Left ventricle myocardium inferior (tissue), 1 donor: ENCODE measurements at places on chromosomes 6 and 20. TPM values are rescaled to one million over a fixed set of nuclear protein-coding genes. Genes with fewer than 3 reads are reported as not detected.
A peak's percentile ranks its signal among the peaks of the same experiment; 100 is the strongest.

FAM83D gene
- 0.77 TPM for total RNA-seq

PAK5 gene
- not detected for total RNA-seq

SNPH gene
- total RNA-seq: 11.2 TPM

NFS1 gene
- total RNA-seq: 60.8 TPM

SLPI gene
- total RNA-seq: 1.8 TPM

FOXA2 gene
- not detected for total RNA-seq

RIPOR2 gene
- total RNA-seq: 3.1 TPM

ADGRF1 gene
- not detected for total RNA-seq

ZNF341 gene
- 1.8 TPM for total RNA-seq

CTCFL gene
- total RNA-seq: not detected

SIRPB2 gene
- total RNA-seq: 3.2 TPM

- H3K36me3 ChIP-seq: peaks cover 44% of the 10 kb centered on the region
- DNase-seq: no peak
- H3K27ac ChIP-seq: peak overlapping the region; percentile 99
- H3K4me3 ChIP-seq: peak overlapping the region; percentile 85
- H3K27me3 ChIP-seq: no peaks in the 10 kb centered on the region
These were observed 5.7 kb downstream of the BCL2L1 start for GRCh38 chr20:31716818-31717477.

GRCh38 chr20:59207742-59208357 lies 44.2 kb downstream of the ZNF831 start:
- no peaks in the 10 kb centered on the region for H3K36me3 ChIP-seq
- peaks cover 18% of the 10 kb centered on the region for H3K4me1 ChIP-seq
- no peak overlapping the region for H3K4me3 ChIP-seq
- no peak overlapping the region for H3K27ac ChIP-seq
- peak; percentile 44 for DNase-seq

GRCh38 chr20:64140956-64141355 lies 23.3 kb upstream of the MYT1 start:
- peaks cover 43% of the 10 kb centered on the region for H3K27me3 ChIP-seq
- no peak overlapping the region for H3K4me3 ChIP-seq
- no peaks in the 10 kb centered on the region for H3K4me1 ChIP-seq
- H3K36me3 ChIP-seq: no peaks in the 10 kb centered on the region

DNA sequence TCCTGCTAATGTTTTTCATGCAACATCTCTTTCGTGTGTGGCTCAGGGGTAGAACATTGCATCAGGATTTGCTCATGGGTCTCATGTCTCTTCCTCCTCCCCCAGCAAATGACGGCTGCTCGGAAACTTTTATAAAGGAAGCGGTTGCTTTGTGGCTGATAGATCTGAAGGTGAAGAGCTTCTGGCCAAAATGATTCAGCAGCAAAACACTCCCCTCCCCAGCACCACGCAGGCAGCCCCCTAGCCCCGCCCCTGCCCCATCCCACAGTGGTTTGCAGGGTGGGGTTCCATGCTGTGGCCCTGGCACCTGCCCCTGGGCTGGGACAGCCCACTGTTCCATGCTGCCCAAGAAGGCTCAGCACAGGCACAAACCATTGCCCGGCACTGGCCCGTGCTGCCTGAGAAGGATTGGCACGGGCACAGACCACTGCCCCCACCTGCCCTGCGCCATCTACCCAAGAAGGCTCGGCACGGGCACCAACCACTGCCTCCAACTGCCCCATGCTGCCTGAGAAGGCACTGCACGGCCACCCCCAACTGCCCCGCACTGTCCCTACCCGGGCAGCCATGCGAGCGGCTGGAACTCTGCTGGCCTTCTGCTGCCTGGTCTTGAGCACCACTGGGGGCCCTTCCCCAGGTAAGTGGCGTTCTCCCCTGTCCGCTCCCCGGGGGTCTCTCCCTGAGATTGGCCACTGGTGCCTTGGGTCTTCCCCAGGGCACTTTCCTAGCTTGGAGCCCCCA lies at the start of gene CST7:
Gene CST7, plus strand, starts transcription at position 331 of the 741 bp plus-strand sequence. Its CDS starts 237 bp downstream, at position 568.
- no peaks in the 10 kb centered on the region for H3K4me1 ChIP-seq
- DNase-seq: no peak
- no peak within 1 kb of the TSS for H3K4me3 ChIP-seq

DNA sequence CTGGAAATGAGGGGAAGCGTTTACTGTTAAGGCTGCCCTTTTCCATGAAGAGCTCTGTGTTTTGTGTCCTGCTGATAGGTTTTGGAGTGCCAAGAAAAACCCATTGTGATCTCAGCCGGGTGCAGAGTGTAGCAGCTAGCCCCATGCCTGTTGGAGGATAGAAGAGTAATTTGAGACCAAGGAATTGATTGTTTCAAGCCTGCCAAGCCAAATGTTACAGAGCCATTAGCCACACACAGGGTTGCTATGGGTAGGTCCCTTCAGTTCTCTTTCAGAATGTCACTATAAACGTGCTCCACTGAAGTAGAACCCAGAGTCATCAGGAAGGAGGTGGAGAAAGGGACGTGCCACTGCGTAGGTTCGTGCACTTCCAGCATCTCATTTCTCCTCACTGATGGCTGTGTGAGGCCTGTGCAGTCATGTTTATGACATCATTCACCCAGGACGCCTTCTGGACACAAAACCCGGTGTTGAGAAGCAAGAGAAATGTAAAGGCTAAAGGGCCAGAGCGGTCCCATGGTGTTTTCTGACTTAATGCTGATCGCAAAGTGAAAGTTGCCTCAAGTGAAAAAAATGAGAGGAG lies 6.6 kb downstream of the GMPR start:
- peak overlapping the region; percentile 18 for H3K4me3 ChIP-seq
- no peaks in the 10 kb centered on the region for H3K27me3 ChIP-seq
- peaks cover 15% of the 10 kb centered on the region for H3K36me3 ChIP-seq
- H3K4me1 ChIP-seq: peaks cover 88% of the 10 kb centered on the region
- no peak for DNase-seq
- H3K27ac ChIP-seq: peak overlapping the region; percentile 92

GRCh38 chr6:151576633-151577032 lies 82.8 kb downstream of the CCDC170 start:
- no peak for DNase-seq
- no peak overlapping the region for H3K27ac ChIP-seq
- no peaks in the 10 kb centered on the region for H3K4me1 ChIP-seq

DNA sequence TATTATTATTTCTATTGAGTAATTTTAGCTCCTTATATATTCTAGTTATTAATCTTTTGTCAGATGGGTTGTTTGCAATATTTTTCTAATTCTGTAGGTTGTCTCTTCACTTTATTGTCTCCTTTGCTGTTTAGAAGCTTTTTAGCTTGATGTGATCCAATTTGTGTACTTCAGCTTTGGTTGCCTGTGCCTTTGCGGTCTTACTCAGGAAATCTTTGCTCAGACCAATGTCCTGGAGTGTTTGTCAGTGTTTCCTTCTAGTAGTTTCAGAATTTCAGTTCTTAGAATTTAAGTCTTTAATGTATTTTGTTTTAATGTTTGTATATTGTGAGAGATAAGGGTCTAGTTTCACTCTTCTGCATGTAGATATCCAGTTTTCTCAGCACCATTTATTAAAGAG lies 916.0 kb upstream of the EYS start:
- H3K4me3 ChIP-seq: no peak overlapping the region
- no peak for DNase-seq
- no peaks in the 10 kb centered on the region for H3K4me1 ChIP-seq
- no peaks in the 10 kb centered on the region for H3K27me3 ChIP-seq
- no peak overlapping the region for H3K27ac ChIP-seq

DNA sequence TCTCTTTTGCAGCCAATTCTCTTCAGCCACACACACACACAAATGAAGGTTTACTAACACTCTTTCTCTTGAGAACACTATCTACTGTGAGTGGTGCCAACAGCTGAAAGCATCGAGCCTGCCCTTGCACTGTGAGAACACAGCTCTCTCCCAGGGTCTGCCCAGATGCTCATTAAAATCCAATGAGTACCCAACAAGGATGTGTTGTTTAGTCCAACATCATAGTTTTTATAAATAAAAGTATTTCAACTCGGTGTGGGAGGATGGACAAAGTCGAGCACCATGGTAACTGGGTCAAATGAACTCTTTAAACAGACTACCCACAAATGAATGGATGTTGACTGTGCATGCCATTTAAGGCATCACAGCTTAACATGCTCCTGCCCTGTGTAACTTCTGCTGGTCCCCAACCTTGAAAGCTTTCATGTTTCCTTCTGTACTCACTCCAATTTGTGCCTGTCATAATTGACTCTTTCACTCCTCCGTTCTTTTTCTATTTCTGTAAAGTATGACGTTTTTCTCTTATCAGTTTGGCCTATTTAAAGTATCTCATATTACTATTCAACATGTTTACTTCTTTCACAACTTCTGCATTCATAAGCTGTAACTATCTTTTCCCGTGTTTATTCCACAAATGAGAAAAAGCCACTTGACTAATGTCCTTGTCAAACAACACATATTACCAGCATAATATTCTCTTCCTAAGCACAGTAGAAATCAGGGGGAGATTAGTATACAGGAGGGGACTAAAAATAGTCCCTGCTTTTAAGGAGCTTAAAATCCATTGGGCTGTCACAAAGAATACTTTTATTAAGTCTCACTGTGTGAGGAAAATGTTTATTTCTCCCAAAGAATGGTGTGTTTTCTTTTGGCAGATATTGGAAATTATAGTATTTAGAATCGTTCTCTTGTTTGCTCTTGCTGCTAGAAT lies 215.4 kb downstream of the RFPL4B start:
- H3K36me3 ChIP-seq: no peaks in the 10 kb centered on the region
- H3K27me3 ChIP-seq: no peaks in the 10 kb centered on the region
- no peak for DNase-seq
- no peak overlapping the region for H3K4me3 ChIP-seq
- H3K27ac ChIP-seq: no peak overlapping the region

GRCh38 chr6:144730088-144730645 lies 445.0 kb downstream of the UTRN start:
- no peak overlapping the region for H3K4me3 ChIP-seq
- H3K4me1 ChIP-seq: peaks cover 5% of the 10 kb centered on the region
- no peak for DNase-seq

GRCh38 chr6:75528423-75528822 lies 34.8 kb upstream of the FILIP1 start:
- H3K27ac ChIP-seq: no peak overlapping the region
- H3K4me1 ChIP-seq: peaks cover 10% of the 10 kb centered on the region
- H3K36me3 ChIP-seq: no peaks in the 10 kb centered on the region
- no peaks in the 10 kb centered on the region for H3K27me3 ChIP-seq
- DNase-seq: no peak
- H3K4me3 ChIP-seq: no peak overlapping the region

DNA sequence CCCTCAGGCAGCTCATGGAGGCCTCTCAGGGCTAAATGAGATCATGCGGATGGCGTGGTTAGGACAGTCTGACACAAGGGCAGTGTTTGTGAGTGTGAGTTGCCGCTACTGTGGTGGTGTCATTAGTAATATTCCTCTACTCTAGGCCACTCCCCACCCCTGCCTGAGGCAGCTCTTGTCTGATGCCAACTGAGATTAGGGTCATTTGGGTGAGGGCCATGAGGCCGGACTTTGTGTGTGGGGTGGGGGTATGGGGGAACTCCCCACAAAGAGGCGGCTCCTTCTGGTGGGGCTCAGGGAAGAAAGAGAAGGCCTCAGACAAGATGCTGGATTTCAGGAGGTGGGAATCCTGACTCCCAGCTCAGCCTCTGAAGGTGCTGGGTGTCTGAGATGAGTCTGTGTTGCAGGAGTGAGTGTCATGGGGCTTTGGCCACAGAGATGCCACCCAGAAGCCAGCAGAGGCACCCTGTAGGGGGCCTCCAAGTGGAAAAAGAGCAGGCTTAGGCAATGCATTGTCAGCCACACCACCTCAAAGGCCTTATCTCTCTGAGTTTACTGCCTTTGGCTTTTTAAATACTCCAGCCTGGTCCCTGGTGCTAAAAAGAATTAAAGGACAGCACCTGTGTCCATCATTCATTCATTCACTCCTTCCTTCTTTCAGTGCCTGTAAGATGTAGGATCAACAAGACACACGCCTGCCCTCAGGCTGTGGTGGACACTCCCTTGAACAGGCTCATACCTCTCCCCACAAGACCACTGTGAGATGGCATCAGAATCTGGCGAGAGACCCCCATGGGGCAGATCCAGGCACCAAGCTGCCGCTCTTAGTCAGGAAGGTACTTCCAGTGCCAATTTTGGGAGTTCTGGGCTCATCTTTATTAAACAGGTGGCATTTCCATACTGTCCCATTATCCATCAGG lies 175.2 kb downstream of the MRPL14 start:
- DNase-seq: no peak
- H3K36me3 ChIP-seq: no peaks in the 10 kb centered on the region
- no peak overlapping the region for H3K4me3 ChIP-seq
- no peaks in the 10 kb centered on the region for H3K27me3 ChIP-seq
- peak overlapping the region; percentile 92 for H3K27ac ChIP-seq
- H3K4me1 ChIP-seq: peaks cover 28% of the 10 kb centered on the region

DNA sequence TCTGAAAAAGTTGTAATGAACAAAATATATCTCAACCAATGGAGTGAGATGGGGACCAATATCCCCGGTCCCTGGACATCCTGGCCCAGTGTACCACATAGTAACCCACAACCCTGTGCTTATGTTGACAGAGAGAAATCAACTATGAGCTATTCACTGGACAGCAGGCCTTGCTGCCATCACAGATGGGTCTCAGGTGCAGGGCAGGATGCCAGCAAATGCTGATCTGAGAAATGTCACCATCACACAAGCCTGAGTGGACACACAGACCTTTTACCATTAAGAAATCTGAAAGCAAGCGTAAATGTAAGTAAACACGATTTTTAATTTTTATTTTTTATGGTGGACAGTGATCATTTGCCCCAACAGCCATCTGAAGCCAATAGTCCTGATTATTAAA lies 9.1 kb downstream of the RPP40 start:
- H3K27me3 ChIP-seq: no peaks in the 10 kb centered on the region
- H3K27ac ChIP-seq: no peak overlapping the region

GRCh38 chr6:49892280-49892679 lies 25.9 kb upstream of the CRISP1 start:
- DNase-seq: no peak
- peaks cover 25% of the 10 kb centered on the region for H3K27me3 ChIP-seq
- H3K27ac ChIP-seq: no peak overlapping the region
- no peak overlapping the region for H3K4me3 ChIP-seq

GRCh38 chr6:131958542-131959470 lies 7.6 kb upstream of the CCN2 start:
- peaks cover 18% of the 10 kb centered on the region for H3K4me1 ChIP-seq
- H3K4me3 ChIP-seq: no peak overlapping the region
- H3K27me3 ChIP-seq: no peaks in the 10 kb centered on the region
- H3K36me3 ChIP-seq: no peaks in the 10 kb centered on the region

DNA sequence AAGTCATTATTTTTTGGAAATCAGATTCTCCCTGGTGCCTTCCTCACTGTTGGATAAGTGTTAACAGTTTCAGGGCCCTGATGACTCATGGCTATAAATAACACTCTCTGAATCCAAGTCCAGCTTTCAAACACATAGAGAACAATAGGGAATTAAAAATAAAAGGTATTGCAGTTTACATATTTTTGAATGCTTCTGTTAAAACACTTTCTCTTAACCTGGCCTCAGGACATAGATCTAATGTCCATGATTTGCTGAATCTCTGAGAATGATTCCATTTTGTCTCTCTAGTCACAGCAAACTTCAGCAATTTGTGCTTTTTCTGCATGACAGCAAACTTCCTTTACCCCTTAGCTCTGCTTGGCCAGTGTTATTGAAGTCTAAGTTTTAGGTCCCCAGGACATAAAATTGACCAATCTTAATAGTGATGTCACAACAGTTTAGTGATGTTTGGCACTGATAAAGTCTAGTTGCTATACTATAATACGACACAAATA lies 1192.4 kb upstream of the CITED2 start:
- H3K27me3 ChIP-seq: no peaks in the 10 kb centered on the region
- H3K36me3 ChIP-seq: no peaks in the 10 kb centered on the region
- no peak overlapping the region for H3K4me3 ChIP-seq
- H3K27ac ChIP-seq: peak overlapping the region; percentile 62
- peaks cover 22% of the 10 kb centered on the region for H3K4me1 ChIP-seq
- no peak for DNase-seq

- no peak overlapping the region for H3K27ac ChIP-seq
- DNase-seq: no peak
- no peaks in the 10 kb centered on the region for H3K27me3 ChIP-seq
- no peaks in the 10 kb centered on the region for H3K4me1 ChIP-seq
- no peak overlapping the region for H3K4me3 ChIP-seq
- no peaks in the 10 kb centered on the region for H3K36me3 ChIP-seq
These were observed 577.9 kb downstream of the TFAP2B start for GRCh38 chr6:51396583-51396982.
